Parietal lobe (tissue), 2 donors: ENCODE measurements at places on chromosomes 2 and 18. TPM values are rescaled to one million over a fixed set of nuclear protein-coding genes. Genes with fewer than 3 reads are reported as not detected.

HOXD13 gene
- total RNA-seq = not detected

EFHD1 gene
- 0.63 TPM for total RNA-seq

MAP3K19 gene
- total RNA-seq = 1.6 TPM

KIF3C gene
- total RNA-seq = 155 TPM

UGT1A8 gene
- not detected for total RNA-seq
